Mammary epithelial cell (primary cell): ENCODE measurements at places on chromosomes 6 and 20.

- peak; percentile 14 for DNase-seq
Measured at GRCh38 chr6:123380257-123380656, 256.5 kb downstream of the TRDN start.

- DNase-seq = no peak
Measured at GRCh38 chr6:41239467-41240159, 11.5 kb downstream of the TREML4 start.

DNA sequence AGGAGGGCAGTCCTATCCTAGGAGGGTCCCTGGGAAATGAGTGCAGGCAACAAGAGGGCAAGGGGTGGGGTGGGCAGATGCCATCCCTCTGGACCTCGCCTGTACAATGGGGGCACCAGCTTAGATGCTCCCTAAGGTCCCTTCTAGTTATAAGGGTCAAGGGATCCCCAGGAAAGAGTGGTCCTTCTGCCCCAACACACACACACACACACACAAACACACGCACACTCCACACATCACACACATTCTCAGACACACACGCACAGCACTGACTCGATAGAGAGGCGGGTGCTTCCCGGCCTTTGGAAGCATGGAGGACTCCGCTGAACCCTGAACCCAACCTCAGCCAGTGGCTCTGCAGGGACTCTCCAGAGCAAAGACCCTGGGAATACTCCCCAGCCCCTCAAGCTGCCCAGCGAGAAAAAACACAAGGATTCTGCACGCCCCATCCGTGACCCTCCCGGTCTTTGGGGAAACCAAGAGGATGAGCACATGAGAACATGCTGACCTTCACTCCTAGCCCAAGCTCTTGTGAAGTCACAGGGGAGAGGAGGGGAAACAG, 64.6 kb downstream of the MDGA1 start:
- DNase-seq = no peak

- DNase-seq = no peak
Measured at GRCh38 chr6:90127595-90127994, 169.0 kb downstream of the BACH2 start.
